Spinal cord (tissue), 10 donors: ENCODE measurements at places on chromosomes 3 and 15. TPM values are rescaled to one million over a fixed set of nuclear protein-coding genes. Genes with fewer than 3 reads are reported as not detected.

Gene IL12A
- total RNA-seq, result 7.5 TPM

Gene THPO
- 2.6 TPM for total RNA-seq

Gene EHD4
- total RNA-seq, result 12.3 TPM

Gene PTPRG
- total RNA-seq, result 65.5 TPM

Gene CATSPER2
- 5.1 TPM for total RNA-seq

Gene ITIH1
- total RNA-seq, result not detected

Gene LRRIQ4
- total RNA-seq, result 0.20 TPM

Gene CGNL1
- total RNA-seq, result 30.9 TPM

Gene TLR9
- 0.11 TPM for total RNA-seq

Gene LIPH
- total RNA-seq, result 0.30 TPM

Gene GOLGA6B
- 0.11 TPM for total RNA-seq

Gene HDGFL3
- total RNA-seq, result 64.2 TPM

Gene ZNF501
- 15.9 TPM for total RNA-seq

Gene MEIS2
- 63.8 TPM for total RNA-seq

Gene CPLX3
- 0.20 TPM for total RNA-seq

Gene ANO10
- total RNA-seq, result 44.2 TPM

Gene KLHL24
- 162 TPM for total RNA-seq

Gene ALAS1
- total RNA-seq, result 48.9 TPM

Gene TMCO5A
- not detected for total RNA-seq

Gene HIGD2B
- not detected for total RNA-seq

Gene FAM43A
- total RNA-seq, result 9.7 TPM

Gene SLITRK3
- 20.2 TPM for total RNA-seq

Gene IQCB1
- total RNA-seq, result 23.4 TPM

Gene ANKRD34C
- total RNA-seq, result 0.28 TPM
